HCEC 1CT (cell line): ENCODE measurements at places on chromosomes 1 and 21.

DNA sequence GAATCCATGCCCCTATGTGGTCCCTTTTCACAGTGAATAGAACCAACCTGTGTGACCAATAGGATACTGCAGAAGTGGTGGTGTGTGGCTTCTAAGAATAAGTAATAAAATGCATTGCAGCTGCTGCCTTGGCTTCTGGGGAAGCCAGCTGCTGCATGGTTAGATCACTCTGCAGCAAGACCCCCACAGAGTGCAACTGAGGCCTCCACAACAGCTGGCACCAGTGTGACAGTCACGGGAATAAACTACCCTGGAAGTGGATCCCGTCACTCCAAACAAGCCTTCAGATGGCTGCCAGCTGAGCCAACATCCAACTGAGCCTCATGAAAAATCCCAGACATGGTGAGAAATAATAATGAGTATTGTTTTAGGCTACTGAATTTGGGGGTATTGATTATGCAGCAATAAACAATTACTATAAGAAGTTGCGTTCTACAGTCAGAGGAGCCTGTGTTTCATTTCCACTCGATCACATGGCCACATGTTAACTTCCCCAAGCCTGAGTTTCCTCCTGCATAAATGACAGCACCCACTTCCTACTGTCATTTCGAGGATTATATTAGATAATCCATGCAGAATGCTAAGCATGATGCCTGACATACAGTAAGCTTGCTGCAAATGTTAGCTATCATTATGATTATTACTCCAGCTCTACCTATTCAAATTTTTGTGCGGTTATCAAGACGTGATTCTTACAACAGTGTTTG, 20.8 kb upstream of the COG2 start:
- DNase-seq: no peak

- no peak for DNase-seq
Observed at GRCh38 chr1:18560692-18561091, 70.0 kb upstream of the PAX7 start.

GRCh38 chr1:9239622-9240401, 5.2 kb downstream of the H6PD start:
- peak; percentile 88 for DNase-seq

DNA sequence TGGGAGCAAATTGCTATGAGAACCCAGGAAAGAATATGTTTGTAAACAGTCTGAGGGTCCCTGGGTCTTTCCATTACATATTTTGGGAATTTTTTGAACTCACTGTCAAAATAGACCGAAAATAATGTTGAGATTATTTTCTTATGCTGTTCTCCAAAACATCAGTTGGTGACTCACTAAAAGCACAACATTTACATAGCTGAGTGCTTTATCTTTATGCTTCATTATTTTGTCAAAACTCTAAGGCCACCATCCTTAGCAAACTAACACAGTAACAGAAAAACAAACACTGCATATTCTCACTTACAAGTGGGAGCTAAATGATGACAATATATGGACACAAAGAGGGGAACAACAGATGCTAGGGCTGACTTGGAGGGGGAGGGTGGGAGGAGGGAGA, 459.3 kb downstream of the ADGRL2 start:
- DNase-seq: no peak

DNA sequence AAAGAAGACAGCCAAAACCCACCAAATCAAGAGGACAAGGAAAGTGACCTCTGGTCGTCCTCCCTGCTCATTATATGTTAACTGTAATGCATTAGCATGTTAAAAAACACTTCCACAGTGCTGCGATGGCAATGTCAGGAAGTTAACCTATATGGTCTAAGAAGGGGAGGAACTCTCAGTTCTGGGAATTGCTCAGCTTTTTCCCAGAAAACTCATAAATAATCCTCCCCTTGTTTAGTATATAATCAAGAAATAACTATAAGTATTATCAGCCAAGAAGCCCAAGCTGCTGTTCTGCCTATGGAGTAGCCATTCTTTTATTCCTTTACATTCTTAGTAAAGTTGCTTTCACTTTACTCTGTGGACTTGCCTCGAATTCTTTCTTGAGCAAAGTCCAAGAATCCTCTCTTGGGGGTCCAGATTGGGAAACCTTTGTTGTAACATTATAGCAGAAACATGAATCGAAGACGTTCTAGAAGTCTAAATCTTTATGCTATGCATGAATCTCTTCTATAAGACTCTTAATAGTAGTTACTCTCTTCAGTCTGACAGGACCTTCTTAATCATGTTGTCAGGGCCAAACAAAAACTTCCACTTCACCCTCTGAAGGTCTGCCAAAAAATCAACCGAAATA, 110.0 kb upstream of the VANGL1 start:
- no peak for DNase-seq

DNA sequence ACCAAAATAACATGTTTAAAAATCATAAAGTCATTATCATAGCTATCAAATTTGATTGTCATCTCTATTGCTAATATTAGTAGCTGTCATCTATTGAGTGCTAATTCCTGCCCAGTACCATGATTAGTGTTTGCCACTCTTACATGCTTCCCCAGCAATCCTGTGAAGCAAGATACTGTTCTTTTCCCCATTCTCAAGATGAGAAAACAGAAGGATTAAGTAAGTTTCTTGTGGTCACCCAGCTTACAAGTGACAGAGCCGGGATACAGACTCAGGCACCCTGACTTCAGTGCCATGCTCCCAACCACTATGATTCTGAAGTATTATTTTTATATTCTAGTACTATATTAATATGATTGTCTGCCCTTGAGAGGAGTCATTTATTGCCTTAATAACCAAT, 36.5 kb downstream of the LRRC8C start:
- DNase-seq: no peak

- no peak for DNase-seq
Observed at GRCh38 chr1:56797065-56797685, 22.0 kb downstream of the FYB2 start.

GRCh38 chr21:37208056-37208721, 58.9 kb downstream of the VPS26C start:
- no peak for DNase-seq

DNA sequence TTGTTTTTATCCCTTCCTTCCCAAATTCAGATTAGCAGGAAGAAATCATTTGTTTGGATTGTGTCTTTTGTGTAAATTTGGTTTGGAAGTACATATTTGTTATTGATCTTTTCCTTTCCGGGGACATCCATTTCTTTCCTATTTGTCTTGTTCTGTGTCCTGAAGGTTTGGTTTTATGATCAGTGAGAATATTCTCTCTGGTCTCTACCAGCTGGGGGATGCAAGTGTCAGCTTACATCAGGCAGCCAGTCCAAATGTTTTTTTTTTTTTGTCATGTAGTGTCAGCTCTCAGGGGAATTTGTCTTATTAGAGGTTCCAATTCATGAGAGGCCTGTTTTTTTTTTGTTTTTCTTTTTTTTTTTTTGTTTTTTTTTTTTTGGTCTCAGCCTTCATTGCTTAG, 479.2 kb upstream of the LRRC7 start:
- DNase-seq: no peak

DNA sequence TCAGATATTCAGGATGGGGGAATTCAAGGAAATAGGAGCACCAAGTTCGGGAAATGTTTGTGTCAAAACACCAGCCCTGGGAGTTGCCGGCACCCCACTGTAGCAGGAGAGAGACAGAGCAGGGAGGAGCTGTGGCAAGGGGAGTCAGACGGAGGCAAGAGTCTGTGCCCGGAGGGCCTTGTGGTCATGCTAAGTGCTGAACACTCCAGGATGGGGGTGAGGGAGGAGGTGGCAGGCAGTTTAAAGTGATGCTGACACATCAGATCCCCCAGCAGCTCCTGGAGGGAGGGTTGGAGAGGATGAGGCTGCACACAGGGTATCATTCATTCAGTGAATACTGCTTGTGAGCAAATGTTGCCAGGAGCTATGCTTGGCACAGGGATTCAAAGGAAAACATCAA, 150.3 kb upstream of the ETV3 start:
- no peak for DNase-seq

GRCh38 chr1:184479435-184480167, 92.8 kb downstream of the C1orf21 start:
- no peak for DNase-seq

- no peak for DNase-seq
Observed at GRCh38 chr1:36730599-36730998, 247.9 kb upstream of the CSF3R start.

GRCh38 chr1:24319312-24319863, at the start of gene GRHL3:
GRHL3 (plus strand) TSS chr1:24319357; CDS start chr1:24319552, 195 bp downstream.
- DNase-seq: no peak

DNA sequence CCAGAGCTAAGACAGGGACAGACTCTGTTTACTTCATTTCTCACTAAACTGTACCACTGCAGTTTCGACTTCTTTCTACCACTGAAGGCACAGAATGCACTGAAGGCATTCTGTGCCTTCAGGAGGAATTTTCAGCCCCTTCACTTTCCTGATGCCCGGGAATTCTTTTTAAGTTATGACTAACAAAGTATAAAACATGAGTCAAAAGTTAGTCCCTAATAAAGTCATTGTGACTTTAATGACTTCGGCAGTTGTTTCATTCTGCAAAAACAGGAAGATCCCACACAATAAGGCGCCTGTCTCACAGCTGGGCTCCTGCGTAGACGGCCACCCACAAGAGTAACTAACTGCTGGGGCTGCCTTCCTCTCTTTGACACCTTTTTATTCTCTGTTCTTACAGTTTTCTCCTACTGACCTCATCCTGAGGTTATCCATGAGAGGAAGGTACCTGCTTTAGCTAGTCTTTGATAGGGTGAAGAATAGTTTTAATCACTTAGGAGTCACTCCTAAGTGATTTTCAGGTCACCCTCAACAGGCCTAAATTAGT, 183.9 kb upstream of the SGIP1 start:
- DNase-seq: peak; percentile 39

GRCh38 chr1:46607345-46608130, 3.5 kb upstream of the MKNK1 start:
- DNase-seq: no peak

GRCh38 chr1:203142684-203143408, 15.3 kb downstream of the ADORA1 start:
- no peak for DNase-seq

- DNase-seq: no peak
Observed at GRCh38 chr1:26851106-26851684, 11.8 kb upstream of the SFN start.
